ENCODE measurements at places on chromosomes 5 and 9. TPM values are rescaled to one million over a fixed set of nuclear protein-coding genes. Genes with fewer than 3 reads are reported as not detected.

LIFR gene
- polyA plus RNA-seq = 1.6 TPM

DNA sequence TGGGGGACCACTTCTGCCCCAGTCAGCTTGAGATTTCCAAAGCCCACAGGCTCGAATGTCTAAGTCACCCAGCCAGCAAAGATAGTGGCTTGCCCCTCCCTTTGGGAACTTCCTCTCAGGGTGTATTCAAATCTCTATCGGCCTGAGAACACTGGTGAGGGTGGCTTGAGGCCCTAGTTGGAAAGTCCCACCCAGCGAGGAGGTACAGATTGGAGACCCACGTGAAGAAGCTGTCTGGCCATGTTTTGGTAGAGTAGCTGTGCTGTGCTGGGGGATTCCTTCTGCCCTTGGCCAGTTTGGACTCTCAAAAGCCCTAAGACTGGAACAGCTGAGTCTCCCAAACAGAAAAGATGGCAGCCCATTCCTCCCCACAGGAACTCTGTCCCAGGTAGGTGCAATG lies 172.7 kb upstream of the RIOK2 start:
- no peak for DNase-seq

DNA sequence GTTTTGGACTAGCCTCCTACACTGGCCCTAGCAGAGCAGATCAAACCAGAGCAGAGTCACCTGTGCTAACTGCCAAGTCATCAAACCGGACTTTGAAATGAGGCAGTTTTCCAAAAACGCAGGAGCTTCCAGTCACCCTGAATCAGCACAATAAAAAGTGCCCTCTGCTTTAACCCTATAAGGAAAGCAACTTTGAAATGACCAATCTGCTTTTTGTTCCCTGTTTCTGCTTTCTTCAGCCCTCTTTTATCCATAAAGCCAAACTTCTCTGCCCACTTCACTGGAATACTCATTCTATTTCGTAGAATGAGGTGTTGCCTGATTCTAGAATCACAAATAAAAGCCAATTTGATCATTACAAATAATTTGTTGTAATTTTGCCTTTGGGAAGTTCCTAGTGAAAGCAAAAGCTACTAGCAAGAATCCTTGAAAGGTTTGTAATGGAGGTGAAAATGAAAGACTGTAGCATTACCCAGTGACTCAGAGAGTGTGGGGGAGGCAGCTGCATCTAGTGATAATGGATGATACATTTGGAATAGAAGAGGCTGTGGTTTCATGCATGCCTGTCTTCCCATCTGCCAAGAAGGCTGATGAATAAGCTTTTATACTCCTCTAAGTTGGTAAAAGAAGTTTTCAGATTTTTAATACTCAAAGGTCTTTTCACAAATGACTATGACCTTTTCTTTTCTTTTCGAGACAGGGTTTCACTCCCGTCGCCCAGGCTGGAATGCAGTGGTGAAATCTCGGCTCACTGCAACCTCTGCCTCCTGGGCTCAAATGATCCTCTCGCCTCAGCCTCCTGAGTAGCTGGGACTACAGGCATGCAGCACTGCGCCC lies 14.9 kb downstream of the SPAAR start:
- peak; percentile 91 for DNase-seq

DNA sequence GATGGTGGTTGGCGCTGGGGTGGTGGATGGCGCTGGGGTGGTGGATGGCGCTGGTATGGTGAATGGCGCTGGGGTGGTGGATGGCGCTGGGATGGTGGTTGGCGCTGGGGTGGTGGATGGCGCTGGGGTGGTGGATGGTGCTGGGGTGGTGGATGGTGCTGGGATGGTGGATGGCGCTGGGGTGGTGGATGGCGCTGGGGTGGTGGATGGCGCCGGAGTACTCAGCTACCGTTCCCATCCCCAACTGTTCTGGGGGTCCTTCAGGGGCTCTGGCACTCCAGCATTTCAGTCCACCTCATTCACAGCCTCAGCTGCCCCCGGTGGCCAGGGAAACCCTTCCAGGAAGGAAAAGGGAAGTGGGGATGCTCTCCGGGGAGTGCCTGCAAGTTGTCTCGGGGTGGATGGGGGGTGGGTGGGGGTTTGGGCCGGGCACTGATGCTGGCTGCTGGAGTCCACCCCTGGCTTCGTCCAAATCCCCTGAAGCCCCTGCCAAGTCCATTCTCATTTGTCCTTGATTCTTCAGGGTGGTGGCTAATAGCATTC lies 147.3 kb upstream of the COL5A1 start:
- no peak for DNase-seq

DNA sequence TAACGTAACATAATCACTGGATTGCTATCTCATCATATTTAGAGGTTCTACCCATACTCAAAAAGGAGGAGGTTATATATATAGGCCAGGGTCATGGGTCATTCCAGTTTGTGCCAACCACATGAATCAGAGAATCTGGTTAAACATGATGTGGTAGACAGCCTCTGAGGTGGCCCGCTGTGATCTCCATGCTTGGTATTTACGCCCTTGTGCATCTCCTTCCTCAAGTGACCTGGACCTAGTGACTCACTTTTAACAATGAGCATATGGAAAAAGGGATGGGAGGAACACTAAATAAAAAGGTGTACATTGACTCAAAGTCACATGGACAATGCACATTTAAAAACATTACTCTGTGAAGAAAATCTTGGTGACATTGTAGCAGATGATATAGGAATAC lies 77.7 kb upstream of the CTNND2 start:
- no peak for DNase-seq

OSMR gene
- 48.9 TPM for polyA plus RNA-seq

ESM1 gene
- polyA plus RNA-seq = not detected

- no peak for DNase-seq
Measured at GRCh38 chr5:58366461-58366860, 93.4 kb downstream of the PLK2 start.

DNA sequence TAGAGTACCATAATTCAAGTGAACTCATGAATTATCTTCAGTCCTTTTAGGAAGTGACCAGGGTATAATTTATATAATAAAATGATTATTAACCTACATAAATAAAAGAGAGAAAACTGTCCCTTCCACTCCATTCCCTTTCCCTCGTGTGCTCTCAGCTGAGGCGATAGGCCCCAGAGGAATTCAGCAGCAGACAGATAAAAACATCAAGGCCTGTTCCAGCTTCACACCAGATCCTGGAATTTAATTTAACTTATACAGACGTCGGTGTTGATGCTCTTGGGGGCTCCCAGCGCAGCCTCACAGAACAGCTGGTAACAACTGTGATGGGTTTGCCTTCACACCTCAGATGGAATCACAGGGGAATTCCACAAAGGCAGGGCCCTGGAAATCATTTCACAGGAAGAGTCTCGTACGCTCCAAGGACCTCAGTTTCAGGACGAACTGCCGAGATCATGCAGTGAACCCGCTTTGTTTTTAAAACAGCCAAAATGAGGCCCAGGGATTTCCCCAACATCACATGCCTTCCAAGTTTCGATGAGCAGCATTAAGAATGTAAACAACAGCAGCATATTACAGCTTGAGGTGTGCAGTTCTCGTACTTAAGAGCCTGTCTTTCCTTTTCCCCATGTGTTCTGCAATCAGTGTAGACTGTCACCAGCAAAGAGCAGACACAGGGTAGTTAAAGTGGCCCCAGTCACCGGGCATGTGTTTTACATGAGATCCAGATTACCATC lies 73.6 kb upstream of the ALDH1B1 start:
- peak; percentile 30 for DNase-seq

- DNase-seq = peak; percentile 93
Measured at GRCh38 chr9:120925535-120926396, 830 bp downstream of the TRAF1 start.

RNF183 gene
- polyA plus RNA-seq = 0.18 TPM

DNA sequence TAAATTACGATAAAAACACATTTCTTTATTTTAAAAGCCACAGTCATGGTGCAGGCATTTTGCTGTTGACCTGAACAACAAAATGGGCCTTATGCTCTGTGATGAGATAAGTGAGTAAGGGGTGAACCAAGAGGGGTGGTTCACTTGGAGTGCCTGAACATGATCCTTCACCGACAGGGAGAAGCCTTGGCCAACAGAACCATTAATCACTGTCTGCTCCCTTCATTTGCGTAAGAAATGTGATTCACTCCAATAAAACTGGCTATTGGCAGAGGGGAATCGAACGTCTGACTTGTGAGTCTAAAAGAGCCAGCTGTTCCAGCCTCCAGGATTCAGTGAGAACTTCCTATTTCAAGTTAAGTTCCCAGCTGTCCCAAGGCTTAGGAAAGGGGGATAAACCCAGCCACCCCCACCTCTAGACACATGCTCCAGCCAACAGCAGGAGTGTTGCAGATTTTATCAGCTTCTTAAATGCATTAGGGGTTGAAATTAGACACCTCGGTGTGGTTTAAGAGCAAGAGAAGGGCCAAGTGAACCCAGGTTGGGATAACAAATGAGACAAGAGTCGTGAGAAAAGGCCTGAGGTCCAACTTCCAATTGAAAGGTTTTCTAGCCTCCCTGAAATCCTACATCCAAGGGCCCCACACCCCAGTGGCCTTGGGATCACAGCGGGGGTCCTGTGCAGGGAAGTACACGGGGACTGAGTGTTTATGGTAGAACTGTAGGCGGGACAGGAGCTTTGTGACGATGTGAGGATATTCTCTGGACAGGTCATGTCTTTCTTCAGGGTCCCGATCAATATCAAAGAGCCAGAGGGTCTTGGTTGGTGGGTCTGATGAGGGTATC lies 131.4 kb upstream of the LHFPL2 start:
- peak; percentile 79 for DNase-seq

GRCh38 chr5:7801891-7802614 lies 48.9 kb downstream of the CFAP90 start:
- no peak for DNase-seq

- no peak for DNase-seq
Measured at GRCh38 chr5:129243039-129243438, 148.5 kb downstream of the ISOC1 start.

DNA sequence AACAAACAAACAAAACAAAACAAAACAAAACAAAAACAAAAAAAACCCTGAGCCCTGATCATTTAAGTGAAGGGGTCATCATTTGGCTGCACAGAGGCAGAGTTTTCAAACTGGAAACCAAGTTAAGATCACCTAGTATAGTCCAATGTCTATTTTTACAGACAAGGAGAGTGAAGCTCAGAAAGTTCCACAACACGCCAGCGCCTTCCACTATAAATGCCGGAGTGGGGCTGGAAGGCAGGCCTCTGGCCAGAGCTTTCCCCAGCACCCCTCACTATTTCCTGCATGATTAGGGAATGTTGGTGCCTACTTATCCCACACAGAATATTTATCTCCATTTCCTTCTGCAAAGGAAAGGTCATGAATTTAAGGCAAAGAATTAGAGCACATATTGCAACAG lies 319.7 kb upstream of the WWC1 start:
- no peak for DNase-seq

- DNase-seq = peak; percentile 50
Measured at GRCh38 chr9:114893221-114894010, 37.0 kb downstream of the TNFSF8 start.

FBN2 gene
- 29.2 TPM for polyA plus RNA-seq

FST gene
- polyA plus RNA-seq = 324 TPM

- DNase-seq = no peak
Measured at GRCh38 chr9:14597171-14597799, 95.9 kb downstream of the ZDHHC21 start.

PIP5KL1 gene
- polyA plus RNA-seq = 4.4 TPM

DNA sequence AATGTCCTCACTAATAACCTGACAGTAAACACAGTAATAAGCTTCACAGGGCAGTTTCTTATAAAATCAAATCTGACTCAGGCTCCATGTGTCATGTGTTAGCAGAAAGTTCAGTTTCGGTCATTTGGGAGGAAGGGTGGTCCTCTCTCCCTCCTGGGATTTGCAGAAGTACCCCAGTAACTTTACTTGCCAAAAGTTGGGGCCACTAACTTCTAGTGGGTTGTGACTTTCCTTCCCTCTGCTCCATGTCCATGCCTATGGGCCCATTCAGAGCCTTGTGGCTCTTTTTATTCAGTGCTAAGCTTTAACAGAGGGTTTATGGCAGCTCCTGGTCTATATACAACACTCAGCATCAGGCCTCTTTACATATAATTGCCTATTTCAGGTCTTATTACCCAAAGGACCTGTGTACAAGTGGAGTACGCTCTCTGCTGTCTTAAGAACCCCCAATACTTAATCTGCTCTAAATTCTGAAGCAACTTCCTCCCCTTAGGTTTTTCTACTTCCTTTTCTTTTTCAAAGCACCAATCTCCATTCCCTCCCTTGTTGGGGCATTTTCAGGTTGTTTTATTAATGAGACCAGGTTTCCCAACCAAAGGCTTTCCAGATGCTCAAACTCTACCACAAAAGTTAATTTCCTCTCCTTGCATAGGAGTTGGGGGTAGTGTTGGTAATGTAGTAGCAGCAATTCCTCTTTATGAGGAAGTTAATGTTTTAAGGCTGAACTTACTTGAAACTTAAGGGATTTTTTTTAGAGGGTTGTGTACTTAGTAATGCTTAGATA lies 107.7 kb downstream of the CCDC192 start:
- no peak for DNase-seq

- no peak for DNase-seq
Measured at GRCh38 chr5:129978270-129978669, 74.0 kb downstream of the CHSY3 start.

- DNase-seq = peak; percentile 72
Measured at GRCh38 chr9:4530375-4530774, 40.1 kb downstream of the SLC1A1 start.

IL13 gene
- not detected for polyA plus RNA-seq

GRCh38 chr5:78667461-78668103 lies 19.0 kb upstream of the LHFPL2 start:
- DNase-seq = no peak

DBH gene
- polyA plus RNA-seq = not detected

GARIN3 gene
- not detected for polyA plus RNA-seq

LECT2 gene
- not detected for polyA plus RNA-seq

- no peak for DNase-seq
Measured at GRCh38 chr5:35920890-35921289, 17.5 kb downstream of the CAPSL start.

DNA sequence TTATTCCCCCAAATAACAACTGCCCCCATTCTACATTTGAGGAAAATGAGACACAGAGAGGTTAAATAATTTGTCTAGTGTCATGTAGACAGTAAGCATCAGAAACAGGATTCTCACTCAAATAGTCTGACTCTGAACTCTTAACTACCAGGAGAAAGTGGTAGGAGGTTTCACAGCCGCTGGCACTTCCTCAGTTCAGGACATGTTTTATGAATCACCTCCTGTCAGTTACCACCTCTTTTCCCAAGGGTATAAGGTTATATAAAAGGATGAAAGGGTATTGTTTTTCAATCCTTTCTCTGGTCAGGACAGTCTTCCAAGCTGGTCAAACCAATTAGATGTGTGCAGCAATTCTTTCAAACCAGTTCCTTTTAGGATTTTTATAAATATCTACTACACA lies 52.1 kb downstream of the TSSK1B start:
- peak; percentile 77 for DNase-seq

BTNL8 gene
- polyA plus RNA-seq = not detected

TCERG1 gene
- 54.0 TPM for polyA plus RNA-seq

DNA sequence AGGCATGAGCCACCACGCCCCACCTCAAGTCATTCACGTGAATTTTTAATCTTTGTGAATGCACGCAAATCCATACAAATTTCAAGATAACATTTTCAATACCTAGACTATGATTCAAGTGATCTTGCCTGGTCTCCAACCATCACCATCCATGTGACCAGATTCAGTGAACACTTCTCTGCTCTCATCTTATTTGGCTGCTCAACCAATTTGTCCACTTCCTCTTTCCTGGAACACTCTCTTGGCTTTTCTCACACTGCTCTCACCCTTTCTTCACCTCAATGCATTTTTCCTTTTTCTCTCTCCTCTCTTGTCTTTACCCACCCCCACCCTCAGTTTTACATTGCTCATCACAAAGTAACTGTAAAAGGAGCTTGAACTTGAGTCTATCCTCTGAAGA lies 354.7 kb upstream of the KIF2A start:
- no peak for DNase-seq
